ENCODE measurements at places on chromosomes 4 and X. TPM values are rescaled to one million over a fixed set of nuclear protein-coding genes. Genes with fewer than 3 reads are reported as not detected.

- no peak for DNase-seq
Measured at GRCh38 chr4:31108762-31109161, 388.6 kb downstream of the PCDH7 start.

Gene PARM1
- total RNA-seq, result not detected

Gene TNIP3
- not detected for total RNA-seq

- no peak for DNase-seq
Measured at GRCh38 chr4:96713271-96713850, 873.5 kb downstream of the PDHA2 start.

DNA sequence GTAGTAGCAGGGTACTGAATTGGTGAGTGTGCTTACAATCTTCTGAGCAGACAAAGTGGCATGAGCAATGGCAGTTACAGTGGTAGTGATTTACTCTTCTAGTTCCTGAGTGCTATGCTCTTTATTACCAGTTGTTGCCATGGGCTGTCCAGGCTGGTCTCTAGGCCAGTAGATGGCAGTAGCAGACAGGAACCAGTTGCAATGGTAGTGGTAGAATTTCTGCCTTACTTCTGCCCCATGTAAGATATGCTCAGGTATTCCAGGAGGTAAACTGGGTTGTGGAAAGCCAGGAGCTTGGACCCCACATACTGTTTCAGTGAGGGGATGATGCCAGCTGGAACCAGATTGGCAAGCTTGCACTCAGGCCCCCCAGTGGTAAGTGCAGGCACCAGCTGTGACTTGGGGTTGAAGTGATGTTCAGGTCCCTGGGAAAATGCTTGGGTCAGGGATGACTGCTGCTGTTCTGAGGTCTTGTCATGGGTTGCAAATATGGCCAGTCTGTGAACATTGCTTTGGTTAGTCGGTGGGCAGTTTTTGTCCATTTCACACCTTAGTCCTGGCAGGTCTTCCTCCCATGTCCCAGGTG lies 63.0 kb upstream of the ZXDB start:
- DNase-seq, result peak; percentile 22

DNA sequence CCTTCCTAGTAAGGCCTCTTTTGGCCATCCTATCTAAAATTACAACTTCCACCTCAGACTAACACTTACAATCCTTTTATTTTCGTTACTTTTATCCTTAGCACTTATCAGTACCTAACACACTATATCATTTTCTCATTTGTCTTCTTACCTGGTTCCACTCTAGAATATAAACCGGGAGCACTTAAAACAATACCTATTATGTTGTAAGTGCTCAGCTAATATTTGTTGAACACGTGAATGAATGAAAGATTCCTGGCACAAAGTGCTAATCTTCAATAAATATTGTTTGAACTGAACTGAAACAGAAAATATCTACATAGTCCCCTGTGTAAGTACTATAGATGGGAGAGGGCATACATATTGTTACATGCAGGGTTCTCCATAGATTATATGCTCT lies 14.4 kb downstream of the MGARP start:
- DNase-seq, result no peak

DNA sequence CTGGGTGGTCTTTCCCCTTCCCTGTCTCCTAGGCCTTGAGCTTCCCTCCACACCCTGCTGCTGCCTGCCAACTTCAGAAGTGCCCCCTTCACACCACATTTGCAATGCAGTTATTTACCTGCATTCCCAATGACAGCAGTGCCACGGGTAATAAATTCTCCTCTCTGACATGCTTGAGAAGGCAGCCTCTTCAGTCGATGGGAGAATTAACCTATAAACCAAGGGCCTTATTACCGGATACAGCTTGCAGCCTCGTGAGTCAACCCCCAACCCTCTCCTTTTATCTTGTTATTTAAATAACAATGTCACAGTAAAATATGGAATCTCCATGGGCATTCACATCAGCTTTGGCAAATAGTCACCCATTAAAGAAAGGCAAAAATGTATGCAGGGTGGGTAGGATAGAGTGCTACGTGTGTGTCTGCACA lies 34.7 kb upstream of the LGI2 start:
- no peak for DNase-seq

Gene TFE3
- 8.7 TPM for total RNA-seq

DNA sequence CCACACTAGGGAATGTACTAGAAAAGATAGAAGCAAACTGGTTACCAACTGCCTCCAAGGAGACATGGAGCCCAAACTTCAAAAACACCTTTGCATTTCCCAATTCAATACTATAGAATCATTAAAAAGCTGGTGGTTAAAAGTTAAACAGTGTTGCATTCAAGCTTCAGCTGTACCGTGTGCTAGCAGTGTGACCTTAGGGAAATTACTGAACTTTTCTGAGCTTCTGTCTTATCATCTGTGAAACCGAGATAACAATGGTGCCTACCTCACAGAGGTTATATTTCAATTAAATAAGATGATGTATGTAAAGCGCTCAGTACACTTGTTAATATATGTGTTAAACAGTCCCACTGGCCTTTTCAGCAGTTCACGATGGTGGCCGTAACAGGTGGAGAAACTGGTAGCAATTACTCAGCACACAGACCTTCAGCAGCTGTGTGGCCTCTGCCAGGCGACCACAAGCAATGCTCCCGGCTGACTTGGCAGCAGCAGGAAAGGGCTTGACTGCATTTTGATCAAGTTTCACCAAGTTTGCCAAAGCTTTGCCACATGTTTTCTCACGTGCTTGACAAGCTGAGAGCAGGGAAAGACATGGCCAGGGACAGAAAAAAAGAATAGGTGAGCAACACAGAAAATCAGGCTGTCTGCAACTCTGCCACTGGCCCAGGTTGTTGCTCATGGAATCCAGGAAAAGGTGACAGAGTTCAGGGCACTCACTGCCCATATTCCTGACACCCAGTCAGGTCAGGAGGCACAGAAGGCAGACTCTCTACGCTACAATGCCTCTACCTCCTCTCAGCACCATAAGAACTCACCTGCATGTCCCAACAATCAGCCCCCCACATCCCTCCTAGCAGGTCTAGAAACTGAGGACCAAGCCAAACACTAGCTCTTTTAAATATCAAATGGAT lies 72.1 kb downstream of the PARM1 start:
- DNase-seq, result peak; percentile 26

DNA sequence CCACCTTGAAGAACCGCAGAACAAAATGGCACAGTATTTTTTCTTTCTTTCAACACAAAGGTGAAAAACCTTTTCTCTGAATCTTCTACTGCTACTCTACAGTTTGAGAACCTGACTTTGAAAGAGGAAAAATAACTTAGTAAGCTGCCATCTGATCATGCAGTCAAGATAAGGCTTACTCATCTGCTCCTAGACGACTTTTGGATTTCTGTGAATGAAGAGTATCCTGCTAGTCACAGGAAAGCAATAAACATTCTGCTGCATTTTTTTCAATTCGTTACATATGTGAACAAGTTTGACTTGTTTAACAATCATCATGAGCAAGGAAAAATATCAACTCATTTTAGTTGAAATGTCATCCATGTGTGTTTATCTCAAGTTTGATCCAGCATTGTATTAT lies 25.2 kb downstream of the TIGD2 start:
- DNase-seq, result peak; percentile 79

DNA sequence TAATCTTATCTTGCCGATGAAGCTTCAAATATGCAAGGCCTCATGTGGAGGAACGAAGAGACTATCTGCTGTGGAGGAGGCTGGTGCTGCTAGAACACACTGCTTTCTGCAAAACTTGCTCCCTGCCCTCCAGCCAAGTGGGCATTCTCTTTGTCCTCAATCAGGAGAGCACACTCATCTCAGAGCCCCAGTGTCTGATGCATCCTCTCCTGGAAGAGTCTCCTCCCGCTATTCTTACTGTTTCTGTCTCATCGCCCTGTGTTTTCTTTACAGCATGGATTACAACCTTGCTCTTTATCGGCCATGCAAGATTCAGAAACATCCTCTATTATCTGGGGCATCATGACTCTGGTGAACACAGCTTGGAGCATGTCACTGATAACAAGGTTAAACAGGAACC lies 68.2 kb upstream of the MTNR1A start:
- no peak for DNase-seq

Gene ARHGAP6
- under 0.01 TPM for total RNA-seq

Gene CCDC110
- under 0.01 TPM for total RNA-seq

Gene CCDC160
- total RNA-seq, result not detected

Gene CCDC158
- under 0.01 TPM for total RNA-seq

Gene DCX
- not detected for total RNA-seq

DNA sequence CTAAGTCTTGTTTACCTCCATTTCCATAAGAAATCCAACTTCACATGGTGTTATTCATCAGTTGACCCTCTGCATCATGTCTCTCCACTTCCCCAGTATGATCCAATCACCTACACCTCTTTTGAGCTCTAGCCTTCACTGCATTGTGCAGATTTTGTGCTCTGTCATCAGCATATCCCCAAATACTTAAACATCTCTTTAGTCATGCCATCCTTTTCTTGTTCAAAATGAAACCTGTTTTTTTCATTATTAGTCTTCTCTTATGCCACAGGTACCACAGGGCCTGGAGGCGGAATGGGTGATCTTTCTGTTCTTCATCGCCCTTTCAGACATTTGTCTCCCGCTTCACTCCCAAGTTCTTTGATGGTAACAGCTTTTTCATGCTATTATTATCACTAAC lies 382.7 kb upstream of the GALNTL6 start:
- no peak for DNase-seq

Gene MAGEB6B
- not detected for total RNA-seq

GRCh38 chrX:119502727-119503483 lies 34.7 kb downstream of the SLC25A5 start:
- DNase-seq, result peak; percentile 74

DNA sequence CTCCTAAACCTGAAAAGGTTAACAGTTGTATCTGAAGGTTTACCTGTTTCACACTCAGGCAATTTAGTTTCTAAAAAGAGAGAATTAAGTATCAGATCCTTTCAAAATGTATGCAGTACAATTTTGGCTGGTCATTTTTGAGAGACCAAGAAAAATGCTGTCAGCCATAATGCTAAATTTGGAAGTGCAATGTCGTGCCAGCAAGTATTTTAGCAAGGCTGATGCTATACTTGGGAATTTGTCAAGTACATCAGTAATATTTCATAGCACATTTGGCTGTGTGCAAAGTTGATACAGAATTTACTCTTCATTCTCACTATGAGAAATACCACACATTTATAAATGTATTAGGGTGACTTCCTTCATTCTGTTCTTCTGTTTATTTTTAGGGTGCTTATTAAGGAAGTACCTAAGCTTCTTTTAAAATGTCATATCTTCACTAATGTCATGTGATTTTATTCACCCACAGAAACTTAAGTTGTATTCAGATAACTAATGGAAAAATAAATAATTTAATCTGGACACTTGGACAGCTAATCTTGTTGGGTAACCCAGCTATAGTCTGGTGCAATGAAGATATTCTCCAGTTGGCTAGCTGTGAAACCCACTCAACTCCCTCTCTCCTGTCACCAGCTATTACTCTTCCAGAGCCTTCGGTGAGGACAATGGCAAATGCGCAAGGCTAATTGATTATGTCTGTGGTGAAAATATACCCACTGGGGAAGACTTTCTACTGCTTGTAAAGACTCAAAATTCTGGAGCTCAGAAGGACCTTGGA lies 84.2 kb upstream of the TLL1 start:
- no peak for DNase-seq

DNA sequence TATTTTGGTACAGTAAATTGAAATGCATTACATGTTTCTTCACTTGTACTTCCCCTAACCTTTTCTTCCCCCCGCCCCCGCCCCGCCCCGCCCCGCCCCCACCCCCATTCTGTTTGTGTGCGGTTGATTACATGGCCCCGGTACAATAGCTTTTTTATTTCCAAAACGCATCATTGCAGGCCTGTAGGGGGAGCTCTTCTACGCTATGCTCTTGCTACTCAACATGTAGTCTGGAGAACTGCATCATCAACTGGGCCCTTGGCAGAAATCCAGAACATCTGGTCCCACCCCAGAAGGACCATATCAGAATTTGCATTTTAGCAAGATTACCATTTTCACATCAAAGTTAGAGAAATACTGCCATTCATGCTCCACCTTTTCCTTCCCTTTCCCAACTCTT lies 333.3 kb upstream of the DDX53 start:
- no peak for DNase-seq

Gene NHSL2
- not detected for total RNA-seq

DNA sequence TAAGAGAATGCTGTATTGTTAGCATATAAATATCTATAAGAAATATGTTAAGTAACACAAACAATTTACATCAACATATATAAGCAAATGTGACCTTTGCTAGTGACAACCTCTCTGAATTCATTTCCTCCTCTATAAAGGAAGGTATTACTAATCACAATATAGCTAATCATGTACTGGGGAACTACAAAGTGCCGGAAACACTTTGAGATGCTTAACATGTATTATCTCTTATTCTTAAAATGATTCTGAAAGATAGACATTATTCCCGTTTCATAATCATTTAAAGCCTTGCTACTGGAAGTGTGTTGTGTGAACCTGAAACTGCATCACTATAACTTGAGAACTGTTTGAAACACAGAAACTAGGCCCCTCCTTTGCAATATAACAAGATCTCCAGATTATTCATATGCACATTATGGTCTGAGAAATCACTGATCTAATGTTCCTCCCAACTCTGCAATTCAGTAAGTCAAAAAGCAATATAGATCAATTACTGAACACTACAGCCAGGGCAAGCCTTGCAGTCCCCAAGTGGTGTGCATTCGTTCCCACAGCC lies 54.0 kb downstream of the KLHL8 start:
- no peak for DNase-seq

DNA sequence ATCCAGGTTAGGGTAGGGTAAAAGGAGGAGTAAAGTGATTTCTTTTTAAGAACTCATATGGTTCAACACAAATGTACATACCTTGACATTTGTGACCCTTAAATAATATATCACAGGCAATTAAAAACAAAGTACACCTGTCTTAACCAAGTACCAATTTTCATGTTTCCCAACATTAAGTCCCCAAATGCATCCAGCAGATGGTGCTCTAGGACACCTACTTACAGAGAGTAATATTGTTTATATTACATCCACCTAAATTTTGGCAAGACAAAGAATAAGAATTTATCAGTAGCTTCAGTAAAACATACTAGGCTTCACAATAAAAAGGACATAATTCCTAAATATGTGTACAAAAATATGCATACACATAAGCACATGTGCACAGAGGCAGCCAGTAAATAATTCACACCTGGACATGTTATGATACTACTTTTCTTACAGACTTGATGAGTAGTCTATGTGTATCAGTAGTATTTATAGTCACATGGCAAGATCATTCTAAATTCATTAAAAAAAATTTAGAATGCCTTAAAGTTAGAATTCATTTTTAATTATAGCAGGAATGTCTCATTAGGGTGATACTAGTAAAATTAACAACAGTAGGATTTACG lies 219.7 kb downstream of the DCLK2 start:
- peak; percentile 63 for DNase-seq

DNA sequence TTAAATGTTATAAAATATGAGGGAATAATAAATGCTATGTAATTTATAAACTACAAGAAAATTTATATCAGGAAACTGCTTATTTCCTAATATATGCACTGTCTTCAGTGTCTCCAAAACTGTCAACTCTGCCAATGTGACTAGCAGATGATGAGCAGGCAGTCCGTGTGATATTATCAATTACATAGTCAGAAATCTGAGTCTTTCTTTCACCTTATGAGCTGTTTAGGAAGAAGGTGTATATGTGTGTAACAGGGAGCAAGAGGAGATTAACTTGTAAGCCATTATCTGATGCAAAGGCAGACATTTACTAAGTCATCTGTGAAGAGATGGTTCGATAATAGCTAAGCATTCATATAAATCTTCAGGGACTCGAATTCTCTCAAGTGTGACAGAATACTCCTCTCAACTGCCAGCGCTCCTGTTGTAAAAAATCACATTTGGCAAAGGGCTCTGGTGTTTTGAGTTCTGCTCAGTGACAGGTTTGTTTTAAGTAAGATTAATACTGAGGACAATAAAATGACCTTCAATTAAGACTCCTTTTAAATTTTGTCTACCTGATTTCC lies 79.7 kb downstream of the SNCA start:
- no peak for DNase-seq

Gene KCTD8
- total RNA-seq, result under 0.01 TPM

Gene DMP1
- total RNA-seq, result not detected

Measured in bronchial epithelial cell (primary cell).